T follicular helper cell (primary cell): ENCODE measurements at places on chromosomes 11 and 22.
A peak's percentile ranks its signal among the peaks of the same experiment; 100 is the strongest.

DNA sequence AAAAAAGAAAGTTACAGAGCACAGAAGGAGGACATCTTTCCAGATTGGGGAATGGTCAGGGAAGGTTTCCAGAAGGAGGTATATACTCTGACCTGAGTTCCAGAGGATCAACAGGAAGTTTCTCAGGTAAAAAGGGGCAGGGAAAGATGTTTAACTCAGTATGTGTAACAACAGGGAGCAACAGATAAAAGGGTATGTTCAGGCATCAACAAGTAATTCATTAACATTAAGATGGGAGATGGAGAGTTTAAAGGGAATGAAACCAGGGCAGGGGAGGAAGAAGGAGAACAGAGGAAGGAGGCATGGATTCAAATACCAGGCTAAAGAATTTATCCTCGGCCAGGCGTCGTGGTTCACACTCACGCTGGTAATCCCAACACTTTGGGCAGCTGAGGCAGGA lies 2.5 kb upstream of the DENND5A start:
- DNase-seq, result no peak

GRCh38 chr11:114251815-114252337 lies 44.3 kb upstream of the NNMT start:
- DNase-seq, result no peak

- DNase-seq, result no peak
These were observed 710.3 kb downstream of the KCNA4 start for GRCh38 chr11:29306527-29306926.

DNA sequence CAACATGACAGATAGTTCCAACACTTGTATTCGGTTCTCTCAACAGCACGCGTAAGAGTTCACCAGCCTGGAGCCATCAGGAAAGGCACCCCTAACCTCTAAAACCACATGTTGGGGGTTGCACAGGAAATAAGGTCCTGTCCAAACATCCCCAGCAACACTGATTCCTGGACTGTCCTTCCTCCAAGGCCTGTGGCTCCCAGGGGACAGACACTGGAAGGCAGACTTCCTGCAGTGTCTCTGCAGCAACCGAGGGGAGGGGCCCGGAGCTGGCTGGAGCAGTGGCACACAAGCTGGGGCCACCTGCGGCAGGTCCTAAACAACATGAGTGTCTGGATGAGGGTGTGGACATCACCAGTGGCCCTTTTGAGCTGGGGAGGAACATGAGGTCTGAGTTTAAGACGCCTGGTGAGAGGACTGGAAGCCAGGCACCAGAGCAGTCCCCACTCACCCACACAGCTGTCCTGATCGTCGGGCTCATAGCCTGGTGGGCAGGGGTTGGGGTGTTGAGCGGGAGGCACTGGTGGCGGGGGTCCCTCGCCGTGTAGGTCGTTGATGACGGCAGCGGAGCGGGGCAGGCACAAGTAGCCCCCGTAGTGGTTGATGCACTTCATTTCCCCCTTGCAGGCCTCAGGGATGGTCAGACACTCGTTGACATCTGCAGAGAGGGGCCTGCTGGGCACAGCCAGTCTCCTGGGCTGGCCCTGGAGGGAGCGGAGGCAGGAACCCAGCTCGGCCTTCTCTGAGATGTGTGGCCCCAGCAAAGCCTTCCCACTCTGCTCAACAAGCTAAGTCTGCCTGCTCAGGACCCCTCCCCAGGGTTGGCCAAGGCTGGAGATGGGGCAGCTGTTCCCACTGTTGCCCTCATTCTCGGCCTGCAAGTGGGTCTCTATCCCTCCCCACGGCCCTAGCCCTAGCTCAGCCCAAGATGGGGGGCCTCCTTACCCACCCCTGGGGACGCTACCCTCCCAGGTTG lies 1.6 kb downstream of the EFEMP2 start:
- no peak for DNase-seq

- no peak for DNase-seq
These were observed 21.2 kb upstream of the MAP6 start for GRCh38 chr11:75689863-75690609.

GRCh38 chr11:46741600-46742484 lies 22.8 kb downstream of the F2 start:
- DNase-seq, result no peak

GRCh38 chr11:18668131-18668530 lies 30.4 kb upstream of the TMEM86A start:
- no peak for DNase-seq

DNA sequence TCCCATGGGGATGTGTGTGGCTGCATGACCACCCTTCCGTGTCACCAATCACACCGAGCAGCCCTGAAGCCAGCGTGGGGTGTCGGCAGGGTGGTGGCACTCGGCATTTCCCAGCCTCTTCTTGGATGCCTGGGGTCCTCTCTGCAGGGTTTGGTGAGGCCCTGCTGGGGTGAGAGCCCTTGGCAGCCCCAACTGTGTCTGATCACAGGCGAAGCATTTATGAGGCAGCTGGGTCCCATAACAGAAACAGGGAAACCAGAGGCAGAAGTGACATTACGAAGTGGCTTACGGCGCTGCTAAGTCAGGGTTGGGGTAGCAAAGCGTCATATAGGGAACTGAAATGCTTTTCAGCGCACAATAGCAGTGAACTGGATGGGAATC lies 92.3 kb upstream of the SEPTIN5 start:
- DNase-seq, result no peak

GRCh38 chr11:109892321-109892794 lies 200.8 kb upstream of the ZC3H12C start:
- no peak for DNase-seq

DNA sequence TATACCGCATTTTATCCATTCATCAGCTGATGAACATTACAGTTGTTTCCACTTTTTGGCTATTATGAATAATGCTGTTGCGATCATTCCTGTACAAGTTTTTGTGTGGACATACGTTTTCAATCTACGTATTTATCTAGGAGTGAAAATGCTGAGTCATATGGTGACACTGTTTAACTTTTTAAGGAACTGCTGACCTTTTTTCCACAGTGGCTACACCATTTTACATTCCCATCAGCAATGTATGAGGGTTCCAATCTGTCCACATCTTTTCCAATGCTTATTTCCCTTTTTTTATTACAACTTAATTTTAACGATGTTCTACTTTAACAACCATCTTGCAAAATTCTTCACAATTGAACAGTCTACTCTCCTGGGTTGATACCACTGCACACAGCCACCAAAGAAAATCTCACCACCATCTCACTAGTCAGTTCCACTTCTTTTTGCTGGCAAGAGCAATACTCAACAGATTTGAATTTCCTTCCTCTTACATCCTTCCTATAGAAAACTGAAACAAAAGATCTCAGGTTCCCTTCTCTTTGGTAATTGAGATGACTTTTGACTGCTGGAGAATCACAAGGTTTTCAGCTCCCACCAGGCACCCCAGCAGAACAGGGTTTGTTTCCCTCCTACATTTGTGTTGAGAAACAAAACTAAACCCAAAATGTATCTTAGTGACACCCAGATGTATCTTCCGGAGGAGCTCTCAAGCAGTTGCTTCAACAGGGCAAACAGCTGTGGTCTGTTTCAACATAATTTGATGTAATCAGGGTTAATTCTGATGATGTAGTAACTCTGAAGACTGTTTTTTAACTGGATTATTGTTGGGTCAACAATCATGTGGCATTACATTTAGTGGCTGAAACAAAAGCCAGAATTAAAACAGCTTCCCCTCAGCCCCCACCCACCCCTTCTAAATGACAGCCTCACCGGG lies 7.0 kb upstream of the GAB2 start:
- DNase-seq, result no peak

GRCh38 chr11:35126000-35126878 lies 12.7 kb upstream of the CD44 start:
- no peak for DNase-seq

GRCh38 chr11:84855508-84856245 lies 771.5 kb downstream of the DLG2 start:
- DNase-seq, result no peak

DNA sequence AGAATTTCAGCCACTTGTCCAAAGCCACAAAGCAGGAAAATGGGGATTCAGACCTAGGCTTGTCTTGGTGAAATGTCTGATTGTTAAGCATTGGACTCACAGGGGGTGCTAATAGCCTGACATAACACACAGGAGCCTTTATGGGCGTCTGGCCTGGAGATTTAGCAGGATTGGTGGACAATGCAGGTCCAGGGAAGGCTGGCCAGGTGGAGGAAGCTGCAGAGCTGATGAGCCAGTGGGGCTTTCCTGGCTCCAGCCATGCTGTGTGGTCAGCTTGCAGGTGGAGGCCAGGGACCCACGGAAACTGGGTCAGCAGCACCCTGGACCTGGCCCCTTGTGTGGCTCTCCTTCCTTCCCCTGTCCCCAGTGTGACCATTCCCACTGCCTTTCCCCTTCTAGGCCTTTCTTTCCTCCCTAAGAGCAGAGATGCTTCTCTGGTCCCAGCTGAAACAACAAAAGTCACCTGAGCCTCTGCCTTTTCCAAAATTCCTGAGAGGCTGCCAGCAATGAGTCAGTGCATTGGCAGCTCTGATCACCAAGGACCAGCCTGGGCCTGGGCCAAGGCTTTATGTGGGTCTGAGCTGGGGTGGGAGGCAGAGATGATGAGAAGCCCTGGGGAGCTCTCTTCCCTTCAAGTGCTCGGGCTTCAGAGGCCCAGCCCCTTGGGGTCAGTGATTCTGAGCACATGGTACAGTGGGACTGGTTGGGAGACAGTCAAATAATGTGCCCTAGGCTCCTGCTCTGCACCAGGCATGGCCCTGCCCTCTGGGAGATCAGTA lies 85.2 kb downstream of the CCDC81 start:
- DNase-seq, result no peak

GRCh38 chr11:72141066-72141465 lies 5.5 kb downstream of the FOLR3 start:
- DNase-seq, result no peak

- DNase-seq, result no peak
These were observed 596.2 kb downstream of the BUD13 start for GRCh38 chr11:116176484-116177005.

DNA sequence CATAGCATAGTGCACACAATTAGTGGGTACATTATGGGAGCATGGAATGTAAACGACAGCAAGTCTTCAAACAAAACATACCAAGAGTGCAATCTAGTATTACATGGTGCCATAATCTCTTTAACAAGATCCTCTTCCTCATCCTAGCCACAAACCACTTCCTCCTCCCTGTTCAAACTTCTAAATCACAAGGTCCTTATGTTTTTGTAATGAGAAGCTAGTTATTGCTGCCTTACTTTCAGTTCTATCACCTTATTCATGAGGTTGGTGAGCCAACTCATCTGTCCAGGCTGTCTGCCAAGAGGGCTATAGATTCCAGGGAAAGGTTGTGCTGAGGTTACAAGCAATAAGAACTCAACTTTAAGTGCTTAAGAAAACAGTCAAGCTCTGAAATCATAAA lies 195.4 kb upstream of the ARHGAP20 start:
- DNase-seq, result no peak

GRCh38 chr11:75821202-75821601 lies 6.2 kb downstream of the UVRAG start:
- no peak for DNase-seq

DNA sequence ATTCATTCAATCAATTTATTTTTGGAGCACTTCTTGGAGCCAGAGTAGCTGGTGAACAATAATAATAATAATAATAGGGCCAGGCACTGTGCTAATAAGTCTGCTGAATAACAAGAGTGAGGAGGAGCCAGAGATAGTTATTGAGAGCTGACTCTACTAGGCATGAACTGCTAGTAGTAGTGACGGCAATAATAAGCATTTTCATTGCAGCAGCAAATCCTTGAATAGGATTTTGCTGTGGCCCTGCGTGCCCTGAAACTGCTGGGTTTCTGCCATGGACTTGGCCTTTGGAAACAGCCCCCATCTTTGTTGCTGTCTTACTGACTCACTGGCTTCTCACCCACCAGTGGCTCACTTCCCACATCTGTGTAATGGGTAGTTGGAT lies 545.9 kb downstream of the MIAT start:
- no peak for DNase-seq

DNA sequence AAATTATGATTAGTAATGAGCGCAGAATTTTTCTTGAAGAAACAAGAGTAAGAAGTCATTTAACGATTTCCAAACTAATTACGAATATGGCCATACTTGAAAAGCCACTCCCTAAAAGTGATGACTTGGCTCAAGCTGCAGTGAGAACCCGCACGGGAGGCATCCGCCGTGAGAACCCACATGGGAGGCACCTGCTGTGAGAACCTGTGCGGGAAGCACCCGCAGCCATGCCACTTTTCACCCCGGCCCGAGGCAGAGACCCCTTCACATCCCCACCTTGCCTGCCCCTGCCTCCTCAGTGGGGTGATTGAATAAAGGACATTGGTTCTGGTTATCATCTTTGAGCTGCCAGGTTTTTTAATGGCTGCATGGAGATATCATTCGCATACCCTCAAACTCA lies 89.7 kb downstream of the BRD1 start:
- DNase-seq, result no peak

- no peak for DNase-seq
These were observed 43.9 kb downstream of the KIRREL3 start for GRCh38 chr11:126956635-126957034.

GRCh38 chr22:20138868-20139267 lies 7.3 kb downstream of the ZDHHC8 start:
- DNase-seq, result no peak

GRCh38 chr11:28679795-28680468 lies 571.7 kb downstream of the METTL15 start:
- DNase-seq, result no peak

DNA sequence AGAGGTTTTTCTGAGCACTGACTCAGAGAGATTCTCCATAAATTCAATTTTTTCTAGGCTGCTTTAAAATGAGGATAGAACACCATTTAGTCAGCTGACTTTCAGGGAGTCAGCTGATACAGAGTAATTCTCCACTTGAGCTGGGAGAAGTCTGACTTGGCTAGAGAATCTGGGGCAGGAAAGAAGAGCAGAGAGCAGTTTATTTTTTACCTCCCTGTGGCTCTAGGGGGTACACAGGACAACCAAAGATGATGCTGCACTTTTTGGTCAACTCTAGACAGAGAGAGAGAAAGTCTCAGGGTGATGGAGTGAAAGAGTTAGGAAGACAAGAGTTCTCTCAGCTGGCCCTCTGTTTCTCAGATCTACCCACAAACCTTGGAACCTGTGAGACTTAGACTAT lies 67.3 kb upstream of the EED start:
- DNase-seq, result no peak

- no peak for DNase-seq
These were observed 5.8 kb upstream of the GCAT start for GRCh38 chr22:37801946-37802309.

DNA sequence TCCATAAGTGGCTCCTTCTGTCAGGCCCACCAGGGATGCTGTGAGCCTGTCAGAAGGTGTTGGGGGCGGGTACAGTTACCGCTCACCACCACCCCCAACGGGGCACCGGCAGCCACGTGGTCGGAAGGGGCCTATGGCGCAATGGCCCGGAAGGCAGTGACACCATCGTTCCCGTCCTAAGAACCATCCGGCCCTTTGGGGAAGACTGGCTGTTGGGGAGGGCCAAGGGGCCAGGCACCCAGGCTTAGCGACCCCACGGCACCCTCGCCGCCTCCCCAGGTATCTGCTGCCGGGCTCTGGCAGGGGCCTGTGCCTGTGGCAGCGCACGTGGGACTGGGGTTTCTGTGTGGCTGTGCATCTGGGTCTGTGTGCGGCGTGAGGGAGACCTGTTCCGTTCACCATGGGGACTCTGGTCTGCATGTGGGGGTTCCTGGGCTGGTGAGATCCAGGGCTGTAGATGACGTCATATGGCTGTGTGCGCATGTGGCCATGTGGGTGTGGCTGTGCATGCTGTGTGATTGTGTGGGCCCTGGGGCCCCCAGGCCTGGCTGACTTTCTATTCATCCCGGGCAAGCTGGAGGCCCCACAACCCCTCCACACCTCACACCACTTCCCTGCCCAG lies 717 bp downstream of the OSM start:
- peak; percentile 73 for DNase-seq
